ENCODE measurements at places on chromosomes 16 and 17.

- no peak for DNase-seq
Observed at GRCh38 chr17:21174713-21175112, 39.2 kb downstream of the TMEM11 start.

- no peak for DNase-seq
Observed at GRCh38 chr16:74186561-74186971, 110.0 kb upstream of the PSMD7 start.

DNA sequence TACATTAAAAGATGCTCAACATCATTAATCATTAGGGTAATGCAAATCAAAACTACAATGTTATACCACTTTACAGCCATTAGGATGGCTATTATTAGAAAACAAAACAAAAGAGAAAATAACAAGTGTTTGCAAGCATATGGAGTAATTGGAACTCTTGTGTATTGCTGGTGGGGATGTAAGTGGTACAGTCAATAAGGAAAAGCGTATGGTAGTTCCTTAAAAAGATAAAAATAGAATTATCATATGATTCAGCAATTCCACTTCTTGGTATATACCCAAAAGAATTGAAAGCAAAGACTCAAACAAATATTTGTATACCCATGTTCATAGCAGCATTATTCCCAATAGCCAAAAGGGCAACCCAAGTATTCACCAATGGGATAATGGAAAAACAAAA is 1.4 kb upstream of the CAPNS2 start:
- DNase-seq = no peak

- no peak for DNase-seq
Observed at GRCh38 chr17:35700150-35700549, 31.3 kb upstream of the RASL10B start.

DNA sequence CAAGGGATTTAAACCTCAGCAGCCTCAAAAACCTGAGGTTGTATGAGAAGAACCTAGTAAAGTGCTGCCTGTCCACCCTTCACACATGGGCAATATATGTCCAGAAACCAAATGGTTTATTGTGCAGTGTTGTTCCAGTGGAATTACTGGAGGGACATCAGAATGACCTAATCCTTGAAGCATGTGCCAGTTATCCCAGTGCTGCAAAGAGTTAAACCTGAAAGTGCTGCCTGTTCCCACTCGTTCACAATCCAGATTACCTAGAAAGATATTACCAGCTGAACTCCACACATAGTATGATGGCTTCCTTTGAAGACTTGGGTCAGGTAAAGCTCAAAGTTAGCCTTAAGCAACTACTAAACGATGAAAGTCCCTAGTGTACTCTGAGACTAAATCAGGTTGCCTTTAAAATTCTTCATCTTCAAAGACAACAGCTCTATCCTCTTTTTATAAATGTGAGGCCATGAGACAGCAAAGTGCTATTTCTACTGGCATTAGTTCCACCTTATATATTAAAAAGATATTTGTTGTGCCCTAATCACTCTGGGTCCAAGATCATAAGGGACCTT is 133.1 kb downstream of the SNX11 start:
- DNase-seq = no peak

DNA sequence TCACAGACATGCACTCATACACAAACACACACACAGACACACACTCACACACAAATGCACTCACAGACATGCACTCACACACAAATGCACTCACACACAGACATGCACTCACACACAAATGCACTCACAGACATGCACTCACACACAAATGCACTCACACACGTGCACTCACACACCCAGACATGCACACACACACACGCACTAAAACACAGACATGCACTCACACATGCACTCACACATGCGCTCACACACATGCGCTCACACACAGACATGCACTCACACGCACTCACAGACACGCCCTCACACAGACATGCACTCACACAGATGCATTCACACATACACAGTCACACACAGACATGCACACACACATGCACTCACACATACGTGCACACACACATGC is 2.7 kb upstream of the ZNF469 start:
- no peak for DNase-seq

DNA sequence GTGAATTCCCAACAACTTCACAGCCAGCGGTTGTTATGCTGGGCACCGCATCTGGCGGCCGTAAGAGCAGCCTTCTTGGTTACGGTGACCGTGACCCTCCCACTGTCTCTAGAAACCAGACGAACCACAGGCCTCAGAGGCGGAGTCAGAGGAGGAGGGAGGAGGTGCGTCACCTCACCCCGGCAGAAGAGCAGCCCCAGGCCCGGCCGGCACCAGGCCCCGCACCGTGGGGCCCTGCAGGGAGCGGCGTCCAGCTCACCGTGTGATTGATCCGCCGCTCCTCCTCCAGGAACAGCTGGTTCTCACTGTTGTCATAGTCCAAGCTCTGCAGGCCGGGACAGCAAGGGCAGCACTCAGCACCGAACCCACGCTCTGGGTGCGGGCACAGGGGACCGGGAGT is 13.7 kb downstream of the CLCN7 start:
- no peak for DNase-seq

DNA sequence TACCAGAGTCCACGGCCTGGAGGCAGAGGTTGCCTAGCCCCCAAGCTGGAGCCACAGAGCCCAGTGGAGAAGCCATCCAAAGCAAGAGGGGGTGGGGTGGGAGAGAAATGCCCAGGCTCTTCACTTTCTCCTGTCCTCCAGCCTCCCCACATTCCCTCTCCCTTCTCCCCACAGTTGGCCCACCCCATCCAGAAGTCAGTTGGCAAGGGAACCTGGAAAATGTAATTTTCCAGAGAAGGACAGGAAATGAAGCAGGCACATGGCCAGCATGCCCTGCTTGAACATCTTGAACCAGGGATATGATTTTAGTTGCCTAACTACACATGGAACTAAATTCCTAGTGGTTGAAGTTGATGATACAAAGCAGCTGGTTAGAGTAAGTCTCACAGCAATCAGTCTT is 73.3 kb upstream of the IRX6 start:
- no peak for DNase-seq

- no peak for DNase-seq
Observed at GRCh38 chr17:2057760-2058585, 3.1 kb downstream of the HIC1 start.

- DNase-seq = no peak
Observed at GRCh38 chr17:77321649-77322513, 181.1 kb downstream of the SEC14L1 start.

DNA sequence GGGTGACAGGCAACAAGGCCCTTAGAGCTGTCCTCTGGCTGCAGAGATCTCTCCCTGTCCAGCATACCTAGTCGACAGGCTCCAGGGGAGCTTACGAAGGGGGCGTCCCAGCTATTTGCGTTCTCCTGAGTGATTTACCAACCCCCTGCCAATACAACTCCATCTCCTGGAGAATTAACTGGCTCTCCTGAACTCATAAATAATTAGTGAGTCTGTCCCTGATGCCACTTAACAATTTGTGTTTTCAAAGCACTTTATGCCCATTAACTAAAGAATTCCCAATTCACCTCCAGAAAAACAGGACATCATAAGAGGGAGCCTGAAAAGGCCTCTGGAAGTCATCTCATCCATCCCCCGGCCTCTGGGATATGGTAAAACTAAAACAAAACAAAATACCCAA is 26.7 kb downstream of the SDK2 start:
- DNase-seq = no peak

- DNase-seq = no peak
Observed at GRCh38 chr17:38421871-38422827, 6.1 kb upstream of the ARHGAP23 start.

- DNase-seq = no peak
Observed at GRCh38 chr17:1961189-1961588, 63.9 kb downstream of the RTN4RL1 start.

- DNase-seq = no peak
Observed at GRCh38 chr16:79188115-79188738, 412.3 kb downstream of the MAF start.

All from esophagus squamous epithelium (tissue), 5 donors.